ENCODE measurements at places on chromosomes 13 and 19.

DNA sequence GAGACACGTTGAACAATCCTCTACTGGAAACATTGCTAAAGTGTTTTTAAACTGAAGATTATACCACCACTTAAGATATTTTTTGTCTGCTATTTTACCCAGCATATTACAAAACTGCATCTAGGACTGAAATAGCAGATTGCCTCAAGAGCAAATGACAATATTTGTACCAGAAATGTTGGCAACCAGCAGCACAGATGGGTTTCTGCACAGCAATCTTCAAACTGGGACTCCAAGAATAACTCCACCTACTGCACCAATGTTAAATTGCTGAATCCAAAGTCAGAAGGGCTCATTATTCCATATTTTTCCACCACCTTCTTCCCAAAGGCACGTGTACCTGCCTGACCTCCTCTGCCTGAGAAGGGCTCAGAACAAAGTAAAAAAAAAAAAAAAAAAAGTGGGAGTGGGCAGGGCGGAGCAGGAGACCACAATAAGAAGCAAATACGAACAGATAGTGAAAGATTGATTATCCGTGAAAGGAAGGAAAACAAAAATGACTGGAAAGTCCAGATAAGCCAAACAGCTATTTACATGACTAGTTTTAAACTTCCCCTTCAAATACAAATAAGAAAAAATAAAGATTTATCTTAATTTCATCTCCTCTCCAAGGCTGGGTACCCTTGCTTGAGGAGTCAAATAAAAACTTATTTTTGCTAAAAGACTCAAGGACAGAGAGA, 79.4 kb downstream of the FOXO1 start:
- DNase-seq = peak; percentile 76

DNA sequence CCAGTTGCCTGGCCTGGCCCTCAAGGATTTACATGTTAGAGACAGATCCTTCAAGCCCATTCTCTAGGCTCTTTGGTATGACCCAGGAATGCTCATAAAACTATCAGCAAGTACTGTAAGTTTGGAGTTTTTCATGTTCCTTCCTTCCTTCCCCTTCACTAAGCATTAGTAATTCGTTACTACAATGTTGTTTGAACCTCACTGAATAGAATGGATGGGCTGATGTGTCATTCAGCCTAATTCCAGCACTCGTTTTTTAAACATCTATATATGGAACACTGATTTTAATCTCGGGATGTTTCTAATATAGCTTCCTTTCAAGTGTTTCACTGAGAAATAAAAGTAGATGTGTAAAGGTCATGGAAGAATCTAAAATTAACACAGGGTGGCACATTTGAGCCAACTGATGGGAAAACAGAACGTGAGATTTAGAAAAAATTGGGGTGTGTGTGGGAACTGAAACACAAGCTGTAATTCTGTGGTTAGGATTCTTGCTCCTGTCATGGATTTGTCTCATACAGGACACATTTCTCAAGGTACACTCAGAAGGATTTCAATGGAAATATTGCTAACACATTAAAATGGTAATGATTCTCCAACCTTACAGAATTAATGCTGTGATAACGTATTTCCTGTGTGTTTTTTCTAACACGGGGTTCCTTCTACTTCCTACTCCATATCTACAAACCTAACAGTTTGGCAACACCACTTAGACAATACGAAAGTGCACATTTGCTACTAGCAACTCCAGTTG, 93.4 kb downstream of the FLT1 start:
- DNase-seq = peak; percentile 84

- no peak for DNase-seq
Observed at GRCh38 chr13:95264225-95264624, 37.0 kb downstream of the ABCC4 start.

GRCh38 chr13:51364404-51365008, 25.0 kb downstream of the SERPINE3 start:
- peak; percentile 92 for DNase-seq

- DNase-seq = no peak
Observed at GRCh38 chr19:38488776-38489481, 55.4 kb downstream of the RYR1 start.

Measured in common myeloid progenitor, CD34-positive (primary cell).